ENCODE measurements at places on chromosomes 1 and 21.

DNA sequence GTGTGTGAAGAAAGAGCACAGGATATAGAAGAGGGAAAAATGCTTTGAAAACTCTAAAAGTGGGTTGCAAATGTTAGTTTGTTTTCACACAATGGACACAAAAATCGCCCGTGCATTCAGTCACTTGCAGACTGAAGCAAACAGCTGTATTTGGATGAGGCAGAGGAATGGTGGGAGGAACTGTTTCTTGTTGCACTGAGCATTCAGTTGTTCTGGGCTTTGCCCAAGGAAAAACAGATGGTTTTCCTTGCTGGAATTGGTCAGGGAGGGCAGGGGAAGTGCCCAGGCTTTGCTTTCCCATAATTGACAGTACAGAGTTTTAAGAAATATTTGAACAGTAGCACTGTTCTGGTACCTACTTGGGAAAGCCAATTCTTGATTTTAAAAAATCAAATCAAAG, 19.5 kb upstream of the WARS2 start:
- no peak for DNase-seq

GRCh38 chr1:96682056-96682455, 39.5 kb upstream of the PTBP2 start:
- no peak for DNase-seq

DNA sequence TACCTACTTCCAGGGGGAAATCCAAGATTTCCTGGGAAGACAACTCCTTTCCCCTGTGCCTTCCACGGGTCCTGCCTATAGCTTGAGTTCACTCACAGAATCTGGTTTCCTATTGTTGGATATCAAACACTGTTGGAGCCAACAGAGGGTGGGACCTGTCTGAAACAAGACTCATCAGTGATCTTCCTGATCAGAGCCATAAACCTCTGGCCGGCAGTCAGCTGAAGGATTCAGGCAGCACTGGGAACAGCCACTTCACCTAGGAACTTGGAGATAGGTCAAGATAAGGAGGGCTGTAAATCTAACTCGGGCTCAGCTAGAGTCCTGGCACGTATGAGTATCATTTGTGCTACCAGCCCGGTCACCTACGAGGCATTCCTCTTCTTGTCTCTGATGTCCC, 23.3 kb downstream of the SH3BP5L start:
- no peak for DNase-seq

GRCh38 chr1:97337250-97338030, 583.4 kb downstream of the DPYD start:
- no peak for DNase-seq

GRCh38 chr1:94305704-94306103, 68.3 kb upstream of the ARHGAP29 start:
- no peak for DNase-seq

DNA sequence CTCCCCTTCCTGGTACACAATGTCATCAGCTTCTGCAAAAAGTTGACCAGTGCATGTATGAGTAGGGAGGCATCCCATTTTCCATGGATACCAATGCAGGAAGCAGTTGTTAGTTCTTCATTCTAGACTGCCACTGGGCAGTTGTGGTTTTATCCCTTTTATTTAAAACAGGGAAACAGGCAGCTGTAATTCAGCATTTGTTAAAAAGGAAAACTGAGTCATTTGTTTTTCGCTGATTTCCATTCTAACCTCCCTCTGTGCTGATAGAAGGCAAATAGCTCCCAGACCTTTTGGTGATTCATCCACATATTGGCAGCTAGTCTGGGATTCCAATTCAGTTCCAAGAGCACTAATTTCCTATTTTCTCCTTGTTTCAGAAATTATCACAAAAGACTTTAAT, 21.1 kb upstream of the ABCA4 start:
- DNase-seq, result no peak

- no peak for DNase-seq
These were observed 53.6 kb upstream of the ZNF644 start for GRCh38 chr1:91075233-91076135.

DNA sequence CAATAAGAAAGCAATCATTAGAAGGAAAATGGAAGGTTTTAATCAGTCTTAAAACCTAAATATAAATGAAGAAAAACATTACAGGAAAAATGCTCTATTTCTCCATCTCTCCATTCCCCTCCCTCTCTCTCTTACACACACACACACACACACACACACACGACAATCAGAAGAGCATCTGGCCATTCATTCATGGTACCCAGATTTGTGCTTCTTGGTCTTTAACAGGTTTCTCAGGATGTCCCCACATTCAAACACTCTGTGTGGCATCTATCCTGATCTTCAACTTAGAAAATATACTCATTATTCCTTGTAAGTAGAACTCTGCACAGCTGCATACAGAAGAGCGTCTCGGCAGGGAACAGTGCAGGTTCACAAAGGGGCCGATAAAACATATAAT, 779 bp downstream of the LRRC40 start:
- DNase-seq, result no peak

DNA sequence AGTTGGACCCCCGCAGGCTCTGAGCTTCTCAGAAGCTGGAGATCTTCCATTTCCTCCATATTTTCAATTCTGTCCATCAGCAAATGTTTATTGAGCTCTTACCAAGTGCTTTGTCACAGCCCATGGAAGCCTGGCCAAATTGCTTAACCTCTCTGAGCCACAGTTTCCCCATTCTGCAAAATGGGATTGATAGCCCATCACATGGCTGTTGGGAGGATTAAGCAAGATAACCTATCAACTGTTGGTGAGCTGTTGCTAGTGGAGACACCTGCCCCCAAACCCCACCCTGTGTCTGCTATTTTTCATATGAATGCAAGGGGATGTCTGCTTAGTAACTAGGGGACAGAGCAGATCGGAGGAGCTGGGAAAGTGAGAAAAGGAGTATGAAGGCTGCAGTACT, 38.3 kb downstream of the CD34 start:
- DNase-seq, result no peak

- DNase-seq, result no peak
These were observed 282.1 kb upstream of the BRINP3 start for GRCh38 chr1:190759807-190760206.

GRCh38 chr1:201640624-201641023, 101.7 kb downstream of the NAV1 start:
- DNase-seq, result no peak

- no peak for DNase-seq
These were observed 50.7 kb downstream of the DNAH14 start for GRCh38 chr1:224980181-224980580.

DNA sequence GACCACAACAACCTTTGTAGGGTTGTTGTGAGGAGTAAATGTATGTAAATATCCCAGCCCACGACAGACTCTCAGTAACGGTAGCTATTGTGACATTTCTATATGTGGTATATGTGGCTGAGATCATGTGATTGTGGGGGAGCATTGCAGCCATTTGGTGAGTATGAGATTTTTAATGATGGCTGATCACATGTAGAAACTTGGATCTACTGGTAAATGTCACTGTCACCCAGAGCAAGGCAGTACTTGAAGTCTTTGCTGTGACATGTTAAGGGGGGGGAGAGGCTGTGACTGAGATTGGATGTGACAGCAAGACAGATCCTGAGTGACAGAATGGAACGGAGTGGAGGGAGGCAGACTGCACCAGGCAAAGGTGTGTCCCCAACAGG, 23.9 kb upstream of the MEF2D start:
- no peak for DNase-seq

DNA sequence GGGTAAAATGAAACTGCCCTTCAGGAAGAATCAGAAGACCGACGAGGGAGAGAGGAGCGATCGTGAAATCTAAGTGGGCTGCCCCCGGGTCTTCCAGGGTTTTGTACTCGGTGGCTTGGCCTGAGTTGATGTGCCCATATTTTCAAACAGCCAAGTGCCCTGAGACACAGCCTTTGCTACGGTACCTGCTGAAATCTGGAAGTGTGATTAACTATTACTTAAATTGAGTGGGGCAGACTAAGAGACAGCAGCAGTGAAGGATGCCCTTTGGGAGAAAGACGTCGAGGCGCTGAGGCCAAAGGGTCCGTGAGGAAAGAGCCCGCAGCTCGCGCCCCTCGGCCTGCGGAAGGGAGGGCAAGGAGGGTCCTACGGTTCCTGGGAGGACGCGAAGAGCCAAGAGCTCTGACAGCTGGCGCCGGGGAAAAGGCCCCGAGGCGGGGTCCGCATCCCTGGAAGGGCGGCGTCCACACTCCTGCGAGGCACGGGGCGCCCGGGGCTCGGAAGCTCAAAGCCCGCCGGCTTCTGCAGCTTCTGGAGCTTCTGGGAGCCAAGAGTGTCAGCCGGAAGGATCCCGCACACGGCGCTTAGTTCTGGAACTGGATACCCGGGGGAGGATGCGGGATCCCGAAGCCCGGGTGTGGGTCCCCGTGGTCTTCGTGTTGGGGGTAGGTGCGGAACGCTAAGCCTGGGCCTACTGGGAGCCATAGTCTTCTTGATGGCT, 15.4 kb upstream of the RNU1-4 start:
- no peak for DNase-seq

DNA sequence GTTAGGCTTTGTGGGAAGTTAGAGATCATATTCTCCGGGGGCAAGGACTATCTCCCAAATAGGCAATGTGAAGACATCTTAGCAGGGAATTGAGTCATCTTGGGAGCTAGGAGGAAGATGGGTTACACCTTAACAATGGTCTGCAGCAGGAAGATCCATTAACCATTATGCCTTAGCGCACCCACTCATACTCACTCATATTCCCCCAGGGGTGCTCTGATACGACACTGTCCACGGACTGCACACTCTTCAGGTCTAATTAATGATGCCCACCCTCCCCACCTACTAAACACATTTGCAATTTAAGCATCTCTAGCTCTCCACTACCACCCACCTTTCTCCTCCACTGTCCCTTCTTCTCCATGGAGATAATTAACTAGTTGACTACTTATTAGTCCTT, 857 bp upstream of the AK5 start:
- DNase-seq, result no peak

GRCh38 chr21:42653231-42654061, at the start of gene PDE9A:
Gene PDE9A (plus strand): TSS chr21:42653621. CDS start chr21:42653815, 194 bp downstream.
- DNase-seq, result peak; percentile 47

DNA sequence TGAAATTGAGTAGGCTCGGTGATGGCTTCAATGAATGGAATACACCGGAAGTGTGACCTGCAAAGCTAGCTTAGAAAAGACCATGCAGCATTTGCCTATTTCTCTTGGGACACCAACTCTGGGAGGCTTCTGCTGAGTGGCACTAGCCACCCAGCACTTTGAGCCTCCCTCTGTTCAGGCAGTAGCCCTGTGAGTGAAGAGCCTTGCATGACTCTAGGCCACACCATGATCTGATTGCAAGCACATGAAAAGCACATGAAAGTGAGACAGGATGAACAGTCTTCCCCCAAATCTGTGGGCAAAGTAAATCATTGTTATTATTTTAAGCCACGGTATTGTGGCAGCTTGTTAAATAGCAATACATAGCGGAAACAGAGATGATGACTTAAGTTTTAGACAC, 2.8 kb downstream of the CD48 start:
- DNase-seq, result no peak

- no peak for DNase-seq
These were observed 312.8 kb downstream of the HLX start for GRCh38 chr1:221192055-221192454.

- no peak for DNase-seq
These were observed 391.7 kb downstream of the KCTD3 start for GRCh38 chr1:215958841-215959240.

- no peak for DNase-seq
These were observed 10.7 kb upstream of the HNRNPU start for GRCh38 chr1:244874974-244875579.

GRCh38 chr1:6470132-6471085, 4.4 kb upstream of the TNFRSF25 start:
- no peak for DNase-seq

DNA sequence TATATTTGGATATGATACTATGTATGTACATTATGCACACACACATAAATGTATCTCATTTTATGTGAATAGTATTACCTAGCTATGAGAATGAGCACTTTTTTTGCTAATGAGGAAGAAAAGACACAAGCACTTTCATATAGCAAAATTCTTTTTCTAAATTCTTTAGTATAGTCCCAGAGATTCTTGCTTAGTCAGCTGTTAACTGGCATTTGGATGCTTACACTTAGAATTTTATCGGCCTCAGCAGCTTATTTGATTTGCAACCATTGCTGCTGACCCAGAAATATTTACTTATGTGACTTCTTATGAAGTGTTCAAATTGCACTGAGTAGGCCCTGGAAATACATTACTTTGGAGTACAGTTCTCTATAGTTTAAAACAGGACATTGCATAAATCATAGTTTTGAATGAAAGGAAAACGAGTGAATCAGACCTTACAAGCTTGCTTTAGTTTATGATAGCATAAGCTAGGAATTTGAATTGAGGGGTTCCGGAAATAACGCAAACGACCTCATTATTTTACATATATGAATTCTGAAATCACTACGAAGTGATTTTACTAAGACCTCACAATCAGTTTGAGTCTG, 653.9 kb upstream of the NEGR1 start:
- DNase-seq, result no peak

GRCh38 chr1:228463009-228463558, 24.1 kb upstream of the RNF187 start:
- no peak for DNase-seq

All from stimulated activated CD4-positive, alpha-beta T cell treated with anti-CD3 and anti-CD28 coated beads, Interleukin-4, amount 100 ng/mL, for 1 hour (primary cell).